ENCODE measurements at places on chromosomes 13 and 19.
A peak's percentile ranks its signal among the peaks of the same experiment; 100 is the strongest.

- no peak for DNase-seq
Measured at GRCh38 chr13:65292488-65292901, 1937.6 kb downstream of the PCDH9 start.

DNA sequence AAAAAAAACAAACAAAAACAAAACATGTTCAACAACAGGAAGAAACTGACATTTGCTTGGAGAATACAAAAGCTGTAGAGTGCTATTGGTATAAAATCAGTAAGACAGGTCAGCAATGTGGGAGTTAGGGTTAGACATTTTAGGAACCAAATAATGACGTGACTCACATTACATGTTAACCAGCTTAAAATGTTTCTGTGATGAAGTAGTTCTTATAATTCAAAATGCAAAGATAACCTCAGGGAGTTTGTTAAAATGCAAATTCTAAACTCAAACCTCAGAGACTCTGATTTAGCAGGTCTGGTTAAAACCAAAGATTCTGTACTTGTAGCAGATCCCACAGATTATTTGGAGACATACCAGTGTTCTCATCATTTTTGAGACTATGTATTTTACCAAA lies 549.4 kb upstream of the SLITRK1 start:
- DNase-seq, result no peak

GRCh38 chr19:50401605-50402450 lies 16.9 kb upstream of the SPIB start:
- DNase-seq, result no peak

- DNase-seq, result peak; percentile 57
Measured at GRCh38 chr19:58150328-58150921, at the start of gene ZNF329. TSS of gene ZNF329 (minus strand) at chr19:58150789. CDS start at chr19:58129503, 21,286 bp downstream.

DNA sequence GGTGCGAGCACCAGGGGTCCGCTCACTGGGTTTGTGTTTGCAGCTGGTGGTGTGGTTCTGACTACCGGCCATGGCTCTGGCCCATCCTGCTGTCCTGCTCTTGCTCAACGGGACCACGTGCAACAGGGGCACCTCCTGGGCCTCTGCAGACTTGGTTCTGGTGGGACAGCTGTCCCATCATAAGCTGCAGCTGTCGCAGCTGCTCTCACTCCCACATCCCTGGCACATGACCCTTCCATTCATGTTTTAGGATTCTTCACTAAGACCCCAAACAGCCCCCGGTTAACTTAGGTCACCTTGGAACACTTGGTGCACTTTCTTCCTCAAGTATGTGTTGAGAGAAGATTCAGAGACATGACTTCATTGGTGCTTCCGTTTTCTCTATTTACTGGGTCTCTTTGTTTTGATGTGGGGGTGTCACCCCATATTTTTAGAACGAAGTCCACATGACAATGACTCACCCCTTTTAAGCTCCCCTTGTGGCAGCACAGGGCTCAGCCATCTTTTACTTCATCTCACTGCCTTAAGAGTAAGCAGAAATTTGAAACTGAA lies 68.4 kb upstream of the ARHGEF7 start:
- no peak for DNase-seq

- DNase-seq, result no peak
Measured at GRCh38 chr13:27283906-27284493, 13.4 kb downstream of the RASL11A start.

DNA sequence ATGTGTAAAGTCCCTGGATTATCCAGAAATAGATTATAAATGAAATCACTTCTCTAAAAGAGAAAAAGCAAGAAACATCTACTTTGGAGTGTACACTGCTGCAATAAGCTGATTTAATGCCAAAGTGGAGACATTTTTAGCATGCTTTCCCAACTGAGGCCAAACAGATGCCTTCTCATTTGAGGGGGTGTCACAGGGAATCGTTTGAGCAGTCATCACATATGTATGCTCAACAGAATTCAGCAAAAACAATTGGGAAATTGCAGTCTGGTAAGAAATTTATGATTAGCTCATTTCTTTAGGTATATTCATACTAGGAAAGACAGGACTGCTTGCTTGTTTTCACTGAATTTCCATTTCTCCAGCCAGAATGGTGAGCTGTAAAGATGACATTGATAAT lies 27.3 kb upstream of the TPP2 start:
- no peak for DNase-seq
